ENCODE measurements at places on chromosomes 7 and 10.

DNA sequence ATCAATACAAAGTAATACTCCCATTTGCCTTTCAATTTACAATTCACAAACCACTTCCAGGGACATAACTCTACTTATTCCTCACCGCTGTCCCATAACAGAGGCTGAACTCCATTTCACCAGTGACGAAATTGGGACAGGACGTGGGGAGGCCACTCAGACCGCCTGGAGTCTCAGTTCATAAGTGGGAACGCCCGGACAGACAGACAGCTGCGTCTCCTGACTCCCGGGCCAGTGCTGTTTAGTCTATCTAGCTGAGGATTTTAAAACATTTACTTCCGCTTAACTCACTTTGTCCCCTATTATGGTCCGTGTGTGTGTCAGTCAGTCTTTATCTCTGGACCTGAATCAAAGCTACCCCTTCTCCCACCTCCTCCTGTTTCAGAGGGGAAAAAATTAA lies 67.4 kb upstream of the ZNF438 start:
- no peak for DNase-seq

DNA sequence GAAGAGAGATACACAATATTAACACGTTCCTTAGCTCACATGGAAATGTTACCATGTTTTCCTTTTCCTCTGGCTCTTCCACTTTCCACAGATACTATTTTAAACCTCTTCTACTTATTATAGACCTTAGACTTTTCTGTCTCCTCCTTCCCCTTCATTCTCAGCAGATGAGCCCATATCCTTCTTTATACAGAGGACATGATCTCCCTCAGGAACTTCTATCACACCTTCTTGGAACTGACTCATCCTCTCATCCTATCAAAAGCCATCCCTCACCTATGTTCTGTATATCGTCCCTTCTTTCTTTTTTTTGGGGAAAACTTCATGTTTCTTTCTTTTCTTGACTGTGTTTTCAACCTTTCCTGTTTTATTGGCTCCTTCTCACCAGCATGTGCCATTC lies 20.8 kb downstream of the MTPN start:
- no peak for DNase-seq

- no peak for DNase-seq
These were observed 317.3 kb downstream of the TCERG1L start for GRCh38 chr10:130994191-130994590.

- peak; percentile 86 for DNase-seq
These were observed 109.4 kb upstream of the LANCL2 start for GRCh38 chr7:55255496-55256445.

DNA sequence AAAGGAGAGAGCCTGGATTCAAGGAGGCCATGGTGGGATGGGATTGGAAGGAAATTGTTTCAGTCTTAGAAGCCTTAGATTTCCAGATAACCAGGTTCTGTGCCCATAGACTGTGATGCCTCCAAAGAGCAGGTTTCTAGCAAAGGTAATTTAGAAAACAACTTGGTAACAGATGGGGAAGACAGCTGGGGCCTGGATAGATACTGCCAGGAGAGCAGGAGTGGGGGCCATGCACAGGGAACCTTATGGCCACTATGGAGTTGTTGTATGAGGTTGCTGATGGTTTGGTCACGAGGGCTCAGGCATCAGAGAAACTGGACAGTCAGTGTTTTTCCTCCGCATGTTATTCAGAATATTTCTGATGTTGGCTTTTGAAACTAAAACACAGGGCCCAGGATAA lies 901.9 kb downstream of the LRMDA start:
- no peak for DNase-seq

DNA sequence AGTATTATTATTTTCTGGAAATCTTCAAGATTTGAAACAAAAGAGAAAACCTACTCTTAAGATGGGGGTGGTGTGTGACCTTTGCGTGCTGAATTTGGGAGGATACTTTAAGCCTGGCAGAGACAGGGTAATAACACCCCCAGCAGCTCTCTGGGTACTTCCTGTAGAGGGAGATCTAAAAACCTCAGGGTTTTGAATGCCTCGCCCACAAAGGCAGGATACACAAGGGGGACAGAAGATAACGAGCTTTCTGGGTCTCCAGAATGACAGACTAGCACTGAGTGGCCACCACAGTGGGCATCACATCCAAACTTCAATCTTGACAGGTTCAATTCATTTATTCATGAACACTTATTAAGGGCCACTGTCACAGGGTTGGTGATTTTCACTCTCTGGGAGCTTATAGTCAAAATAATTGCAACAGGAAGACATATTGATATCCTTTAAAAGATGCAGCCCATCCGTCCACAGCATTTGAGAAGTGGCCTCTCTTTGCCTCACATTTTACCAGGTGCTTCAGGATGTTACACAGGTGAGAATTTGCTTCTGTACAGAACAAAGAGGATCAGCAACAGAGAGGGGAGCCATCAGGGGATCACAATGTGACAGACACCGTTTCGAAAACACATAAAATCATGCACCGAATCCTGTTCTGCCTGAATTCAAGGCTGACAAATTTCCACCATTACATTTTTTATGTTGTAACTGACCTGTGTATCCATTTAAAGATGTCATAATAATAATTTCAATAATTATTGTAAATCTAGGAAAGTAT lies 14.3 kb downstream of the CPA1 start:
- DNase-seq: no peak

DNA sequence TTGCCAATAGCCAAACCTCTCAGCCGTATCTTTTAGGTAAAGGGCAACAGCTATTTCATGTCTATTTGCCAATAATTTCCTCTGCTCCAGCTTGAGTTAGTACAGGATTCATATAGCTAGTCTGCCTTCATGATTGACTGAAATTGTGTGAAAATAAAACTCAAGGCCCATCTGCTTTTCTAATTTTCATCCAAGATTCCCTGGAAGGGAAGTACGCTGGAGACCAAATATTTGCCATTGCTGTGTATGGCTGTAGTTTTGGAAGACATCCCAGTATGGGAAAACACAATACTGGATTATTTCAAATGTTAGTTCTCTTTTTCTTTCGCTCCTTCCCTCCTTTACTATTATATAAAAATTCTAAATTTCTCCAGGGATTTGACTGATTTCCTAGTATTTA lies 652.4 kb downstream of the CNTNAP2 start:
- no peak for DNase-seq

DNA sequence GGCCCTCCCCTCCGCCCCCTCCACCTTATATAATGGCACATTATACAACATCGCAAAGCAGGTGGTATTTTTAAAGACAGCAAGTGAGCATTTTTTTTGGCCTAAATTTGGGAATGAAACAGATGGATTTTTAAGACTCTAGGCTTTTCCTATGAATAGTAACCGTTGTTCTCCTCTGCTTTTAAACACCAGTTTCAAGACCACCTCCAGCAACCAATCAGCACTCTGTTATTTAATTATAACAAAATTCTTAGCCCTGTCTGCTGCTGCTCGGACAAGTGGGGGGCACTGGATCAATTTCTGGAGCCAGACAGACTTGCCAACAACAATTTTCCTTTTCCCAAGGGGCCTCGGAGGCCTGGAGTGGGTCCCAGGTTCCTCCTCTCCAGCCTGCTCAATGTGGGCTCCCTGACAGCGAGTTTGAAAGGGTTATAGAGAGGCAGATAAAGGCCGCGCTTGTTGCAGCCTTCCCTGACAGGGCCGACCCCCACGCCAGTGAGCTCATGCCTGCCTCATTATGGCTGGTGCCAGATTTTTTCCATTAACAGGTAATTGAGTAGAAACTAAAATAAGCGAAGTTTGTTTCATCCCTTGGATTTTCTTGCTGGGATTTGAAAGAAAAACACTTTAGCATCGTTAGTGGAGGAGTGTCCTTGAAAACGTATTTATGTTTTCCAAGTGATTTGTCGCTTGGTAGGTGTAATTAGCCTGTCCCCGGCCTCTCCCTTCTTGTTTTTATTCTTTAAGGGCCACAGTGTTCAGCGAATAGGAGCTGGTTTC lies 227.3 kb downstream of the TCF7L2 start:
- no peak for DNase-seq

- DNase-seq: no peak
These were observed 1.0 kb upstream of the ENO4 start for GRCh38 chr10:116848032-116848943.

DNA sequence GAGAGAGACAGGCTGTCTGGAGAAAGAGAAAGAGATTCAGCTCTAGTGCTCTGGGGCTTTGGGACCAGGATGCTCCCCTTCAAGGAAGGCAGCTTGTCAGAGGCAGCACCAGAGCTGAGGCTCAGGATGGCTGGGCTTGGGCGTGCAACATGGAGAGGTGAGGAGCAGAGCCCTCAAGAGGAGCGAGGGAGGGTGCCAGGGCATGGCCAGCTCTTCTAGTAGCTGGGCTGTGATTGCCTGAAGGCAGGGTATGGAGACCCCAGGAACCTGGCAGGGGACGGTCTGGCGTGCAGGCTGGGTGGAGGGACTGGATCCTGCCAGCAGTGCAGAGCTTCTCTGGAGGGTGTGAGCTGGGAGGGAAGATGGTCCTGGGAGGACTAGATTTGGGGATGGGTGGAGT lies 40.2 kb downstream of the ANTXRL start:
- no peak for DNase-seq

- DNase-seq: no peak
These were observed 102.4 kb downstream of the RELN start for GRCh38 chr7:103887050-103887449.

GRCh38 chr10:89668386-89669071 lies 23.5 kb upstream of the PANK1 start:
- no peak for DNase-seq

DNA sequence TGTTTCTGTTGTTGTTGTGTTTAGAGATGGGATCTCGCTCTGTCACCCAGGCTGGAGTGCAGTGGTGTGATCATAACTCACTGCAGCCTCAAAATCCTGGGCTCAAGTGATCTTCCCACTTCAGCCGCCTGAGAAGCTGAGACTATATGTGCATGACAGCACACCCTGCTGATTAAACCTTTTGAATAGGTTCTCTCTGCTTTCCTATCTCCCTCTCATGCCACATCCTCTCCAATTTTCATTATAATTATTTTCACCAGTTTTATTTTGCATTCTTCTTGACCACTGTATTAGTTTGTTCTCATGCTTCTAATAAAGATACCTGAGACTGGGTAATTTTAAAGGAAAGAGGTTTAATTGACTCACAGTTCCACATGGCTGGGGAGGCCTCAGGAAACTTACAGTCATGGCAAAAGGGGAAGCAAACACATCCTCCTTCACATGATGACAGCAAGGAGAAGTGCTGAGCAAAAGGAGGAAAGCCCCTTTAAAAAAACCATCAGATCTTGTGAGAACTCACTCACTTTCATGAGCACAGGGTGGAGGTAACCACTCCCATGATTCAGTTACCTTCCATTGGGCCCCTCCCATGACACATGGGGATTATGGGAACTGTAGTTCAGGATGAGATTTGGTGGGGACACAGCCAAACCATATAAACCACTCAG lies 12.9 kb downstream of the AGK start:
- no peak for DNase-seq

- DNase-seq: no peak
These were observed 67.0 kb downstream of the ATE1 start for GRCh38 chr10:121860810-121861209.

DNA sequence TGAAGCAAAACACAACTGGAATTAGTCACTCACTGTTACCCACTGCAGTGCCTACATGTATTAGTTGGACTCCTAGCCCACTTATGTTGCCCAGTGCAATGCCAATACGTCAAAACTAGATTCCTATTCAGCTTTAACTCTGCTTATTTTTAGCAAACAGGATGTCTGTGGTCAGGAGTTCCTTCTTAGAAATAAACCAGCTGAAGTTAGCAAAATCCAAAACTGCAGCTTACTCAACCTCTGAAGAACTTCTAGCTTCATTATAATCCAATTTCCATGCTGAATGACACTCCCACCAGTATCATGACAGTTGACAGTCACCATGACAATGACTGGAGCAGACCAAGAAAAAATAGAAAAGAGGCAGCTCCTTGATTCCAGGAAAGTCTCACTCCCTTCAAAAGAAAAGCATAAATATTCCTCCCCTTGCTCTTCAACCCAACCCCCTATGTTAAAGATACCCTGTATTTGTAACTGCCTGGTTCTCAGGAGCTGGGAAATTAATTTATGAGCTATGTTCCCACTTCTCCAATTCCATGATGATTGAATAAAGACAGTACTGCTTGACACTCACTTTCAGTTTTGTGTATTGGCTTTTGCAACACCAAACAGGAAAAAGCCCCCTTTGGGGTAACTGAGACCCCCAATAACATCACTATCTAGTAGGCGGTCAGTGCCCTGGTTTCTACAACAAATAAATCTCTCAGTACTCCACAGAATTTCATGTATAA lies 327.4 kb downstream of the SORCS1 start:
- no peak for DNase-seq

DNA sequence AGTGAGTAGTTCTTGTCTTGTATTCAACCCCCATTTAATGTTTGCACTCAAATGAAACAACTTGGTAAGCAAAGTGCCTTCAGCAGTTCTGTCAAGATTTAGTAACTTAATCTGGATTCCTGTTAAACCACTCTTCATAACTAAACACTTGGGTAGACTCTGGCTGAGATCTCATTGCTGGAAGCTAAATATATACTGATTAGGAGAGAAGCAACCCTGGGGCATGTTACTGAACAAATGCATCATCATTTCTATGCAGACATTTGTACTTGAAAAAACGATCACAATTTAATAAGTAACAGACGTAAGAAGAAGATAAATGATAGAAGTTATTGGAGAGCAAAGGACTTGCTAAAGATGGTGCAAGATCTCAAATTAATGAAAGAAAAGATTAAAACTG lies 308.4 kb upstream of the POM121L12 start:
- DNase-seq: no peak

- DNase-seq: no peak
These were observed 113.6 kb upstream of the MACROH2A2 start for GRCh38 chr10:69939061-69939460.

DNA sequence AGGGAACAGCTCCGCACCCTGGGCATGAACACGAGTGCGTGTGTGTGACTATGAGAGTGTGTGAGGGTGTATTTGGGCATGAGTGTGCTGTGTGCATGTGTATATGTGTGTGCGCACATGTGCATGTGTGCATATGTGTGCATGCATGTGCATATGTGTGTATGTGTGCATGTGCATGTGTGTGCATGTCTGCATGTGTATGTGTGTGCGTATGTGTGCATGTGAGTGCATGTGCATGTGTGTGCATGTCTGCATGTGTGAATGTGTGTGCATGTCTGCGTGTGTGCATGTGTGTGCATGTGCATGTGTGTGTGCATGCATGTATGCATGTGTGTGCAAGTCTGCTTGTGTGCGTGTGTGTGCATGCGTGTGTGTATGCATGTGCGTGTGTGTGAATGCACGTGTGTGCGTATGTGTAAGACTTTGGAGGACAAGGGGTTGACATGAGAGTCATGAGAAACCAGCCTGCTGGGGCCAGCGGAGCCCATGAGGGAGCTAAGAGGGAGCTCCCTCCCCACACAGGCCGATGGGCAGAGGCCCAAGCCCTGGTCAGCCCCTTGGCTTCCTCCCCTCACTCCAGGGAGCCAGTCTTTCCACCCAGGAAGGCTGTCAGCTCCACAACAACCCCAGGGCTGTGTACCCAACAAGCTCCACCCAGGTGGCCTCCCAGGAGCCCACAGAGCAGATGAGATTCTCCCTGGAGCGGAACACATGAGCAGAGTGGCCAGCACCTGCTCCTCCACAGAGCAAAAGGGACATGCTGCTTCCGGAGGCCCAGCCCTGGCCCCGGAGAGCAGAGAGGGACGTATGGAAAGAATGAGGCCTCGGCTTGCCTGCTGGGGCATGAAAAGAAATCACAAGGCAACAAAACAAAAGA lies 142.5 kb upstream of the PPP2R2D start:
- DNase-seq: no peak
